Stimulated activated CD4-positive, alpha-beta T cell treated with anti-CD3 and anti-CD28 coated beads, Interleukin-4, amount 100 ng/mL, for 24 hours (primary cell): ENCODE measurements at places on chromosomes 1 and 21.

DNA sequence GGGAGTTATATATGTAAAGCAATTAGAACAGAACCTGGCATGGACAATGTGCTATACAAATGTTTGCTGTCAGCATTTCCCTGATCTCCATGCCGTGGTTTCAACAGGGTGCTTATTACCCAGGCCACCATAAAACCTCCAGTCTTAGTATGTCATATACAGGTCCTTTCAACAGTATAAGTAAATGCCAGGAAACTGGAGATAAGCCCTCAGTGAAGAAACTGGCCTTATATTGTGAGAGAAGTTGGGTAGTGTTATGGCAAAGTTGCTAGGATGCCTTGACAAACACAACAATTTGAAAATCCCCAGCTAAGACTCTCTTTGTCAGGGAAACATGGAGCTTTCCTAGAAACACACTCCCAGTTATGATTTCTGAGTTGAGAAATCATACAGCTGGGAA is 850.2 kb upstream of the ADAMTS5 start:
- no peak for DNase-seq

GRCh38 chr1:205442051-205442725 is 13.7 kb downstream of the BLACAT1 start:
- no peak for DNase-seq

- DNase-seq: no peak
Measured at GRCh38 chr1:208526613-208527125, 282.5 kb upstream of the PLXNA2 start.

GRCh38 chr1:230568008-230568407 is 74.3 kb upstream of the COG2 start:
- DNase-seq: peak; percentile 7

DNA sequence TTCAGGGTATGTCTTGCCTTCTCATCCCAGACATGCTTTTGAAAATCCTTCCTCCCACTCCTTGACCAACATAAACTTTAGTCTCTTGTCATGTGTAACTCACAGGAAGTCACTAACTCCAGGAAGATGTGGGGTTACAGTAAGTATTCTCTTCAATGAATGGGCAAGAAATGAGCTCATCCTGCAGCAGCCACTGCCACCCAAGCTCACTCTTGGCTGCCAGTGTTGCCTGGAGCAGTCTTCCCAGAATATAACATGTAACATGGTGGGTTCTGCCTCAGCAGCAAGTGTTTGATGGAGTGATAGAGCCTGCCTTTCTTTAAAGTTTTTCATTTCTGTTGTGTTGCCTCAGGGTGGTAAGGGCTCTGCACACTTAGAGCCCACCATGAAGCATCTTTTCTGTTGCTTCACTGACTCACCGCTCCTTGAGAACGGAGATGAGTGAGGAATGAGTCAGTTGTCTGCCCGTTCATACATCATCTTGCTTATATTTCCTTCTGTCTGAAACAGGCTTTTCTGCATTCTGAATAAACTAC is 187.0 kb downstream of the TPR start:
- no peak for DNase-seq

DNA sequence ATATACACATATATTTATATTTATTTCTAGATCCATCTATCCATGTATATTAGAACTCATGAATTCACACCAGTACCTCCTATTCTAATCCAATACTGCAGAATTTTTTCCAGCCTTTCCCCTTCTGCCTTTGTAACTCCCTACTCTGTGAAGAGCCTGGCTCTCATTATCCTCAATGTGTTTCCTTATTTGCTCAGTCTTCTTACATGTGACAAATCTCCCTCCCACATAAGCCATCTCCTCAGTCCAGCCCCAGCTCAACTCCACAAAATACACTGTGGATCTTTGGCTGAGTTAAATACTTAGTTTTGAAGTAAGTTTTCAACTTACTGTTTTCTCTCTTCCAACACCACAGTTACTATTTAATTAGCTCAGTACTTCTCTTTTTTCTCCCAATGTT is 45.7 kb downstream of the ATP5PO start:
- DNase-seq: no peak

- no peak for DNase-seq
Measured at GRCh38 chr21:42075686-42076471, 4.8 kb downstream of the UMODL1 start.

DNA sequence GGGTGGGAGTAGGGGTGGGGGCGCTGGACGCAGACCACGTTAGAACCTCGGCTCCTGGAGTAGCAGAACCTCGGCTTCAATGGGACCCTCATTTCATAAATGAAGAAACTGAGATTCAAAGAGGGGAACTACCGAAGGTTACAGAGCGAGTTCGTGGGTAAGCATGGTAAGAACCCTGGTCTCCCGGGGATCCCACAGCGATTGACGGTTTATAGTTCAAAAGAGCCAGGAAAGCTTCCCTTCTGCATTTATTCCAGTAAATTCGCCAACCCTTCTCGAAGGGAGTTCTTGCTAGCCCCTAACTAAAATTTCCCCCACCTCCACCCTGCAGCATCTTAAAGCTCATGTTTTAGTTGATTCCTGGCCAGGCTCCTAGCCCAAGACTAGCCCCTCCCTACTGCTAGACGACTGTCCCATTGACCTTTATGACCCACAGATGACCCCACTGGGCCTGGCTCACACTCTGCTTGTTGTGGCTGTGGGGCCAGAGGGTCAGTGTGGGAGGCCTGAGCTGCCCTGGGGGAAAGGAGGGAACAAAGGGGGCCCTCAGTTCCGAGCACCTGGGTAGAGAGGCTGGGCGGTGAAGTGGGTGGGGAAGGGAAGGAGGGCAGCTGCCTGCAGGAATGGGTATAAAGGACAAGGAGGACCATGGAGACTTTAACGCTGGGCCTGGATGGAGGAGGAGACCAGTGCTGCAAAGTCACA is 558 bp upstream of the KIF21B start:
- no peak for DNase-seq

DNA sequence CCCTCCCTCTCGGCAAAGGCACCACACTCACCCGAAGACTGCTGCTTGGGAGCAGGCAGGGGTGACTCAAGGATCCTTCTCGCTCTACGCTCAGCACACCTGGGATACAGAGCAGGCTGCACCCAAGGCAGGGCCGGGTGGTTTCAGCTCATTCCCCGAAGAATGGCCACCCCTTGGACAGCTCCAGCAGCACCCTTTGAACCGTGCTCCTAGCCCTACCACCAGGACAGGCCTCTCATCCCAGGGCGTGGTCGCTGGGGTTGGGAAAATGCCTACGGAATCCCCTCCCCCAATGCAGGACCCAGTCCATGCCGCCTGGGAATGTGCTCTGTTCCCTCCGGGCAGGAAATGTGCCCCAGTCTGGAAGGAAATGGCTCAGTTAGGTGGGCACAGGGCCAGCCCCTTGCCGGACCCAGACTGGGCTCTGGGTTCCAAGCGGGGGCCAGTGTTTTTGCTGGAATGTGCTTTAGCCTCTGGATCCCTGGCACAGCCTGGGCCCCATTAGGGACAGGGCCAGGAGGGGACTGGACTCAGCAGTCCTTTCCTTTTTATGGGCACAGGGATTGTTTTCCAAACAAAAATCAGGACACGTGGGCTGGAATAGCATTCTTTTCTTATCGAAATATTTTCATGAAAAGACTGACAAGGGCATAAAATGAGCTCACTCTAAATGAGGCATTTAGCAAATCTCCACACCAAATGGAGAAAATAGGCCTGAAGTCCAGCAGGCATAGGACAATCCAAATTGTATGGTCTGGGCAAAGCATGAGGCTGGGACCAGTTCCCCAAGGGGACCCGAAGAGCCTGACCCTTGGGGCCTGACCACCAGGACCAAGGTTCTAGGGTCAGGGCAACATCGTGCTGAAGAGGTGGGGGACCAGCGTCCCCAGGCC is 7.3 kb downstream of the TMEM82 start:
- DNase-seq: no peak

- no peak for DNase-seq
Measured at GRCh38 chr1:205244384-205244783, 16.6 kb downstream of the TMCC2 start.

DNA sequence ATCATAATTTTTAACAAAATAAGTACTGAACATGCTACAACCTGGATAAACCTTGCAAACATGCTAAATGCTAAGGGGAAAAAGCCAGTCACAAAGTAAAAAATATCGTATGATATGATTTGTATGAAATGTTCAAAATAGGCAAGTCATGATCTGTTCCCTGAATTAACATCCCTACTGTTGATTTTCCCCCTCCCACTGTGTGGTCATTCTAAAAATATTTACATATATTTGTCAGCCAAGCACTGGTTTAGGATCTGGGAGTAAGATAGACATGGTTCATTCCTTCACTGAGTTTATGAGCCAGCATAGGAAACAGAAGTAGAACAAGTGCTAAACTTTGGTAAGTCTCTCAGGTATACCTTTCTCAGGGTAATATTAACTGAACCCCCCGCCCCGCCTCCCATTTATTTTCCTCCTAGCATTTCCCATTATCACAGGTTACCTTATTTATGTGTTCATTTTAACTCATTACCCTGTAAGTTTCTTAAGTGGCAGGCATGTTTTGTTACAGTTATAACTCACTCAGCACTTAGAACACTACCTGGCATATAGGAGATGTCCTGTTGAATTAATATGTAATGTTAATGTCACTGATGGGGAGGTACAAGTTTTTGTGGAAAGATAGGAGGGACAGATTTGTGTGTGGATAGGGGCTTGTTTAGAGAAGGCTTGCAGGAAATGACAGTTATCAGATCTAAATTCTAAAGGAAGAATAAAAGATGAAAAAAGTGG is 12.3 kb downstream of the UQCRH start:
- DNase-seq: no peak

DNA sequence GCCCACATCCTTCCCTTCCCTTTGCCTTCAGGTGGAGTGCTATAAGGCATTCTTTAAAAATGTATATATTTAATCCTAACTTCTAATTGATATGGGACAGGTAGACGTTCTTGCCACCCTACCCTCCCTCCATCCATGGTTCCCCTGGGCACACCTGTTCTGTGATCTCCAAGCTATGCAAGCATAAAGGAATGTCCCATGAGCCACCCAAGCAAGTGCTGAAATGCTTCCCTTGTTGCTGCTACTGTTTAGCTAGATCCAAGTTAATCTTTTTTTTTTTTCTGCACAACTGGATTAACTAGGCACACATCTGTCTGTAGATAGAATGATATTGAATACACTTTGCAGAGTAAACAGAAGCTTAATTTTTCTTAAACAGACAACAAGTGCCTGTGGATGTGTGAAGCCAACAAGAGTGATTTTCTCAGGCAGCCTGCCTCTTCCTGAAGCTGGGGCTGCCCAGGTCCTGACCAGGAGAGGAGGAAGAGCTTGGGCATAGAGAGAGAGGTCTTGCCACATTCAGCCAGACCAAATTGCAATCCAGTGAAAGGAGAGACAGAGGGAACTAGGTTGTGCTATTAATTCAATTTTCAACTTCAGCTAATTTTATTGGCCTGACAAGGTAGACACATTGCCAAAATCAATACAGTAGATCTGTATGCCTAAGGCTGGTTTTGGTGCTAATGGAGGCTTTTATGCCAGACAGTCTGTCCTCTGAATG is 28.2 kb upstream of the ATP1B1 start:
- no peak for DNase-seq

- DNase-seq: no peak
Measured at GRCh38 chr1:22040286-22040623, 12.3 kb upstream of the CDC42 start.

DNA sequence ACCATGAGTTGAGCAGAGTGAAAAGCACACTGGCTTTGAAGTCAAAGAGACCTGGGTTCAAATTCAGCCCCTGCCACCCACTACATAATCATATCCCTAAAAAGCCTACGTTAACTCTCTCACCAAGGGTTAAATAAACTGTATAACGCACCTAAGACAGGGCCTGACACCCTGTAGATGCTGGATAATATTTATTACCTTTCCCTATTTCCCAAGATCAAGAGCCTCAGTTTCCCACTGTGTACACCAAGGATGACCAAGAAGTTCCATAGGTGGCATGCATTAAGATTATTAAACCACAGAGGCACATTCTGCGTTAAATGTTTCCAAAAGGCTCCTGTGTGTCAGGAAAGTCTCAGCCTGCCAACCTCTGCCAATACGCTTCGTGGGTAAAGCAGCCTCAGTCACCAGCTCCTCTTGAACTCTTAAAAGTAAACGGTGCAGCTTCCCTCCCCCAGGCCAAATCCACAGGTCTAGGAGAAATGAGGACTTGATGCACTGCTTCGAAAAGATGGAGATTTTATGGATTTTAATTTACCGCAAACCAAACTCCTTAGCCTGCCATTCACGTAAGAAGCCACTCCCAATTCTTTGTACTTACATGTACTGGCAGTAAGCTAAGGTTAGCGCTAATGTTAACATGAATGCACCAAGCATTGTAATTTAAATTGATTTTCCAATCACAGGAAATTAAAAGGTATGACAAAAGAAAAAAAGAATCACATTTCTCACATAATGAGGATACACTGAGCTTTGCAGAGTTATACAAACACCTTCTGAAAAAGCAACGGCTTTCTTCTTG is 2.6 kb downstream of the USP24 start:
- peak; percentile 8 for DNase-seq

- no peak for DNase-seq
Measured at GRCh38 chr1:9827558-9828185, 3.9 kb upstream of the CLSTN1 start.

- no peak for DNase-seq
Measured at GRCh38 chr21:23160914-23161313, 2162.7 kb downstream of the NCAM2 start.

- DNase-seq: no peak
Measured at GRCh38 chr1:219066631-219067349, 106.9 kb upstream of the LYPLAL1 start.

DNA sequence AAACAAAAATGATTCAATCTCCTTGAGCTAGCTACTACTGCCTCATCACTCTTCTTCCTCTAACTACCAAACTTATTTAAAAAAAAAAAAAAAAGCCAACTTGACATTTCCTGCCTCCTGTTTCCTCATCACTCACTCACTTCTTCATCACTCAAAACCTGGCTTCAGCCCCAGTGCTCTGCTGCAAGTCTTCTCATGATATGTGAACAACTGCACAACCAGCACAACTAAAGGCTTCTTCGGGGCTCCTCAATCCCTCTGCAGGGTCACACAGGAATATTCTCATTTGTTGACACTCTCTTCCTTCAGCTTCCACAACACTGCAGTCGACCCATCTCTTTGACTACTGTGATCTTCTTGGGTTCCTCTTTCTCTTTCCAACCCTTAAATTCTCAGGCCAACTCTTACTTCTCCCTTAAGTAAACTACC is 7.6 kb downstream of the MTF1 start:
- DNase-seq: no peak

DNA sequence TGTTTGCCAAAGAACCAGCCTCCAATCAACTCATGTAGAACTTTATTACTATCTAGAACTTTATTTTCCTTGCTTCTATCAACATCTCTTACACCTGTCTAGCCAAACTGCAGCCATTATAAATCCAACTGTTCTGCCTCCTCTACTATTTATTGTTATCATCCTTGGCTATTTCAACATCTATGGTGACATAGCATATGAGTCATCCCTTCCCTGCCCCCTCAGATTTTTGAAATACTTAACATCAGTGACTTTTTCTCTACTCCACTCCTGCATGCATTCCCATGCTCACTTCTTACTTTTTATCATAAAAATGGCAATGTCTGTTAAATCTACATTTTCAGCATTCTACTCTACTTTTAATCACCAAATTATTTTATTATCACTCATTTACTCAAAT is 544.9 kb upstream of the NEGR1 start:
- DNase-seq: no peak
